ENCODE measurements at places on chromosomes 11 and 22. TPM values are rescaled to one million over a fixed set of nuclear protein-coding genes. Genes with fewer than 3 reads are reported as not detected.
A peak's percentile ranks its signal among the peaks of the same experiment; 100 is the strongest.

Gene LIF
- total RNA-seq: 1.5 TPM

Gene ALX4
- total RNA-seq: 2.5 TPM

Gene FBLN1
- total RNA-seq: 388 TPM

Gene OR52I1
- not detected for total RNA-seq

Gene OR5D14
- total RNA-seq: not detected

DNA sequence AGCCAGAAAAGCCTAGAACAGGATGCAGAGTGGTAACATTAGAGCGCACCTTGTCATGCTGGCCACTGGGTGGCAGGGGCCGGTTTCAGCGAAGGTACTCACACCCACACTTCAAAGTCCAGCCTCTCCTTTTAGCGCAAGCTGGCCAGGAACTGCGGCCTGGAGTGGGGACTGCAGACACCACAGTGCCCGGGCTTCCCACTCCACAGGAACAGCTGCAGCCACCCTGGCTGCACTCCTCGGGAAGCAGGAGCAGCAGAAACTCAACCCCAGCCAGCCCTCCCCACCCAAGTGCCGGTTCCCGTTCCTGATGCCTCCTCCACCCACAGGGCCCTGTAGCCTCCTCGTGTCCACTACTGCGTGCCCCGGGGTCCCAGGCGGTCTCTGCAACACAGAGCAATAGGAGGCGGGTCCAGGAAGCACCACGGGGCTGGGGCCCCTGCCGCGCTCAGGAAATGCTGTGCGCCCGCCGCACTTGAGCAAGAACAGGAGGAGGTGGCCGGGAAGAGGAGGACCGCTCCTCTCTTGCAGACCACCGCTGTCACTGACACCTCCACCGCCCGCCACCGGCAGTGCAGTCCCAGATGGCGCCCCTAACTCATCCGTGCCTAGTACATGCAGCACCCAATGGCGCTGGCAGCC, 2.2 kb downstream of the RFPL2 start:
- H3K27me3 ChIP-seq: no peaks in the 10 kb centered on the region
- no peaks in the 10 kb centered on the region for H3K4me1 ChIP-seq
- no peak for DNase-seq
- no peak overlapping the region for H3K27ac ChIP-seq
- H3K36me3 ChIP-seq: no peaks in the 10 kb centered on the region

- no peaks in the 10 kb centered on the region for H3K27me3 ChIP-seq
- H3K4me3 ChIP-seq: no peak overlapping the region
- peaks cover 15% of the 10 kb centered on the region for H3K4me1 ChIP-seq
- DNase-seq: peak; percentile 90
- H3K36me3 ChIP-seq: no peaks in the 10 kb centered on the region
Measured at GRCh38 chr22:35638410-35638809, 9.8 kb upstream of the APOL6 start.

GRCh38 chr11:69115586-69116560, 39.9 kb upstream of the SMIM38 start:
- no peak overlapping the region for H3K4me3 ChIP-seq
- no peaks in the 10 kb centered on the region for H3K27me3 ChIP-seq
- H3K36me3 ChIP-seq: no peaks in the 10 kb centered on the region
- no peaks in the 10 kb centered on the region for H3K4me1 ChIP-seq
- H3K27ac ChIP-seq: no peak overlapping the region

GRCh38 chr11:121198491-121198890, 94.1 kb upstream of the SC5D start:
- H3K4me1 ChIP-seq: no peaks in the 10 kb centered on the region
- no peak overlapping the region for H3K4me3 ChIP-seq
- no peaks in the 10 kb centered on the region for H3K36me3 ChIP-seq
- no peak overlapping the region for H3K27ac ChIP-seq
- DNase-seq: no peak

DNA sequence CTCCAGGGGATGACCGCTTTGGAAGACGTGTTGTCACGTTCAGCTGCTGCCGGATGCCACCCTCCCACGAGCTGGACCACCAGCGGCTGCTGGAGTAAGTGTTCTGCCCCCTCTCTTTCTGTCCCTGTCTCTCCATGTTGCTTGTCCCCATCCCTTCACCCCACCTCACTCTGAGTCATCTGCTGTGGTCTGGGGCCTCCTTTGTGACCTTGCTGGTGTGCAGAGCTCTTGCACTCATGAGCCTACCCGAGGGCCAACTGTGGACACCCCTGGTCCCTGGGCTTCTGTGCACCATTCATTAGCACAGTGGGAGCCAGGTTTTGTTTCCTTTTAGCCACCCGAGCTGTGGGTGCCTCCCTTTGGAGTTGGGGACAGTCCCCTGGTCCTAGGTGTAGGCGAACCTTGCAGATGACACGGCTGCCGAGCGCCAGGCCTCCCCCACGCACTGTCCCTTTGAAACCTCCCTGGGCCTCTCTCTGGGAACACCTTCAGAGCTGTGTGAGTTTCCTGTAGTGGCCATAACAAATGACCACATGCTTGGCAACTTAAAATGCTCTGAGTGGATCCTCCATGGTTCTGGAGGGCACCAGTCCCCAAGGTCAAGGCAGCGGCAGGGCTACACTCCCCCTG, 49.8 kb downstream of the ARHGAP8 start:
- no peaks in the 10 kb centered on the region for H3K36me3 ChIP-seq
- no peak overlapping the region for H3K4me3 ChIP-seq
- no peaks in the 10 kb centered on the region for H3K4me1 ChIP-seq
- no peak overlapping the region for H3K27ac ChIP-seq
- H3K27me3 ChIP-seq: no peaks in the 10 kb centered on the region

GRCh38 chr11:69975822-69976221, 102.3 kb upstream of the ANO1 start:
- H3K36me3 ChIP-seq: no peaks in the 10 kb centered on the region
- no peak overlapping the region for H3K4me3 ChIP-seq
- H3K27ac ChIP-seq: no peak overlapping the region
- H3K27me3 ChIP-seq: no peaks in the 10 kb centered on the region

DNA sequence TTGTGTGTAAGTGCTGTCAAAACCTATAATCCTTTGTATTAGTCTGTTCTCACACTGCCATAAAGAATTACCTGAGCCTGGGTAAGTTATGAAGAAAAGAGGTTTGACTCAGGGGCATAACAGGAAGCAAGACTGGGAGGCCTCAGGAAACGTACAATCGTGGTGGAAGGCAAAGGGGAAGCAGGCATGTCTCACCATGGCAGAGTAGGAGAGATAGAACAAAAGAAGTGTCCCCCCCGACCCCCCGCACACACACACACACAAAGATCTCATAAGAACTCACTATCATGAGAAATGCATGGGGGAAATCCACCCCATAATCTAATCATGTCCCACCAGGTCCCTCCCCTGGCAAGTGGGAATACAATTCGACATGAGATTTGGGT, 2.3 kb upstream of the USP28 start:
- no peaks in the 10 kb centered on the region for H3K36me3 ChIP-seq
- H3K4me3 ChIP-seq: no peak overlapping the region
- no peak for DNase-seq
- H3K27me3 ChIP-seq: no peaks in the 10 kb centered on the region
- H3K27ac ChIP-seq: no peak overlapping the region

DNA sequence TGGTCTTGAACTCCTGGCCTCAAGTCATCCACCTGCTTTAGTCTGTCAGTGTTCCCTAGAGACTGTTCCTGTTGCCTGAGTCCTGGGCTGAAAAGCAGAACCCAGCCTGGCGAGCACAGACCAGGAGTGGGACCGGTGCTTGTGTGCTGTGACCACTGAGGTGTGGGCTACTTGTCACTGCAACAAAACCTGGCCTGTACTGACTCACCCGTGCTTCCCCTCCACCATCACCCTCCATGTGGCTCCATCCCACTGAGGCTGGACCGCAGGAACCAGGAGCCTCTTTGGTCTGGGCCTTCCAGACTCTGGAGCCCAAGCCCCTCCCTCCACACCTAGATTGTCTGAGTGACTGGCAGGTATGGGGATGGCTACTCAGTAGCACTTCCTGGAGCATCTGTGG, 8.6 kb downstream of the MCAT start:
- no peak overlapping the region for H3K27ac ChIP-seq
- no peaks in the 10 kb centered on the region for H3K36me3 ChIP-seq
- DNase-seq: no peak
- H3K27me3 ChIP-seq: no peaks in the 10 kb centered on the region
- no peak overlapping the region for H3K4me3 ChIP-seq
- no peaks in the 10 kb centered on the region for H3K4me1 ChIP-seq

DNA sequence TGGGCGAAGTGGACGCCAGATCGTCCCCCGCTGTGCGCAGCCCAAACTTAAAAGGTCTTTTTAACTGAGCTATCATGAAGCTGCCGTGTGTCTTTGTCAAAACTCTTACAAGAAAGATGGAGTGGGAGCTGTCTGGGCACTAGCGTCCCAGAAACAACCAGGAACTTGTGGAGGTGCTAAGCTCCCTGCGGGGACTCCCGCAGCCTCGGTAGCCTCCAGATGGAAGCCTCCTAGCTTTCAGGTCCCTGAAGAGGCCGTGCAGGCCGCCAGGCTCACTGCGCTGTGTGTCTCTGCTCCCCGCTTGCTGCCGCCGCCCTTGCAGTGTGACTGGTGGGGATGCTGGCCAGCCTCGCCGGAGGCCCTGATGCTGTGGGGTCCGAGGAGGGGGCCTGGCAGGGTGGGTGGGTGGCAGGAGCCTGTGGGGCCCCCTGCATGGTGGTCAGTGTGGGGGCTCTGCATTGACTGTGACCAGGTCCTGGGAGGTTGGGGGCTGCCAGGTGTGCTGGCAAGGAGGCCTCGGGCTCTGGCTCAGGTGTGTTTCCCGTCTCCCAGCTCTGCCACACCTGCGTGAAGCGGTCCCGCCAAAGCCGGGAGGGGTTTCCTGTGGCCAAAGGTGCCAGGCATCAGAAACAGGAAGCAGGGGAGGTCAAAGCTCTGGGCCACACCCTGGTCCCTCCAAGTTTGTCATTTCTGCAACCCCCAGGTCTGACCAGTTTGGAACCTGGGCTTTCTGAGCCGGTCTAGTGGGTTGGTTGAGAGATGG, 1.2 kb downstream of the TRABD start:
- no peaks in the 10 kb centered on the region for H3K4me1 ChIP-seq
- H3K27me3 ChIP-seq: no peaks in the 10 kb centered on the region
- peak overlapping the region; percentile 47 for H3K27ac ChIP-seq
- peak overlapping the region; percentile 85 for H3K4me3 ChIP-seq

GRCh38 chr11:120383518-120384155, 47.4 kb downstream of the ARHGEF12 start:
- DNase-seq: no peak
- H3K4me1 ChIP-seq: peaks cover 7% of the 10 kb centered on the region

- no peak for DNase-seq
- H3K36me3 ChIP-seq: no peaks in the 10 kb centered on the region
- peak overlapping the region; percentile 94 for H3K27ac ChIP-seq
- H3K4me3 ChIP-seq: peak overlapping the region; percentile 56
- H3K27me3 ChIP-seq: no peaks in the 10 kb centered on the region
- H3K4me1 ChIP-seq: peaks cover 6% of the 10 kb centered on the region
Measured at GRCh38 chr11:76236092-76236999, 30.0 kb upstream of the WNT11 start.

DNA sequence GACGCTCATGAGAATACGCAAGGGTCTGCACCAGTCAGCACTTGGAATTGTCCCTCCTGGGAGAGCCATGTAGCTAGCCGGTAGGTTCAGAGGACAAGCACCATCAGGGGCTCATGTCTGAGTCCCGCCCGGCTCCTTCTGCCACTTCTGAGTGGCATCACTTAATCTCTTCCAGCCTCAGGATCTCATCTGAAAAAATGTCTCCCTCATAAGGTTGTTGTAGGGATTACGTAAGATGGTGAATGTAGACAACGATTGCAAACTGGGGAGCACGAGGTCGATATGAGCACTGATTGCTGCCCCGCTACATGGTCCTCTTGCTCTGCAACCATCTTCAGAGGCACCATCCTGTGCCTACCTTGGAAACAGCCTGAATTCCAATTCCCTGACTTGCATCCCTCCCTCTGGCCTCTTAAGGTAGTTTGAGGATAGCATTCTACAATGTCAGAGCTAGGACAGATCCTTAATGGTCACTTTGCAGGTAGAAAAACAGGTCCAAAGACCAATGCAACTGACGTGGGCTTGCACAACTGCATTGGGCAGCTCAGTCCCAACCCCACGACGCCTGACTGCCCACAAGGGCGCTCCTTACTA, 115.8 kb upstream of the TMEM45B start:
- H3K27me3 ChIP-seq: no peaks in the 10 kb centered on the region
- no peaks in the 10 kb centered on the region for H3K36me3 ChIP-seq
- no peak for DNase-seq
- H3K4me1 ChIP-seq: no peaks in the 10 kb centered on the region
- no peak overlapping the region for H3K4me3 ChIP-seq
- H3K27ac ChIP-seq: no peak overlapping the region

- DNase-seq: no peak
- H3K4me1 ChIP-seq: no peaks in the 10 kb centered on the region
- H3K27ac ChIP-seq: no peak overlapping the region
- no peaks in the 10 kb centered on the region for H3K36me3 ChIP-seq
Measured at GRCh38 chr11:74519710-74520109, 26.2 kb upstream of the LIPT2 start.

GRCh38 chr22:31138126-31138525, 2.2 kb downstream of the PLA2G3 start:
- H3K27me3 ChIP-seq: no peaks in the 10 kb centered on the region
- H3K4me3 ChIP-seq: no peak overlapping the region
- H3K36me3 ChIP-seq: no peaks in the 10 kb centered on the region
- no peaks in the 10 kb centered on the region for H3K4me1 ChIP-seq
- DNase-seq: no peak

DNA sequence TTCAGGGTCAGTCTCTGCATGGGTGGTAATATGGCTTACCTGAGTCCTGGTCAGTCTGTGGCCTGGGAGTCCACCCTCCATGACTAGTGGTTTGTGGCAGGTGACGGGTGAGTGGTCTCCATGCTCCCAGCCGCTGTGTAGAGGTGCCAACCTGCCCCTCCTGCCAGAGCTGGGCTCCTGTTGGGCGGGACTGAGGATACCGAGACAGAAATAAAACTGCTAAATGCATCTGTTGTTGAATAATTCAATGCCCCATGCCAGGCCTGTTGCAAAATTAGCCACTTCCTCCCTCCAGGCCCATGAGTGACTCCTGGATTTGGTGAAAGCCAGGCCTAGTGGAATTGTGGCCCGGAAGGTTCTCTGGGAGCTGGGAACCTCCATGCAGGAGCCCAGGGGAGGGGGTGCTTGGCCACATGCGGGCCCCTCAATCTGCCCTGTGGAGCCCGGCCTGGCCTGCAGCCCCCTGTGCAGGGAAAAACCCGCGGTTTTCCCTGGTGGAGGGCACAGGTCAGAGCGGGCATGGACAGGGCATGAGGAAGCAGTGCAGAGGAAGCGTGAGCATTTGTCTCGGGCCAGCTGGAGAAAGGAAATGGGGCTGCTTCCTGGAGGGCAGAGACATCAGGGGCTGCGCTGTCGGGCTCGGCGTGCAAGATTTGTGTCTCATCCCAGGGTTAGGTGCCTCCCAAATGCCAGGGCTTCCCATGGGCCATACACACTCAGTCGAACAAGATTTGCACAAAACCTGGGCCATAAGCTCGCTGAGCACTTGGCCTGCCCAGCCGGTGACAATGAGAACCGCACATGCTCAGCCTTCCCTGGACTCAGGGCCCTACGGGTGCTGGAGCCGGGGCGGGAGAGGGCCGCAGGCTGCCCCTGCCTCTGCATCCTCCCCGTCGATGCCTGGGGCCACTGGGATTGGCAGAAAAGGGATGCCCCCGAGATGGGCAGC, 66.9 kb downstream of the KCNQ1 start:
- H3K27me3 ChIP-seq: no peaks in the 10 kb centered on the region
- no peaks in the 10 kb centered on the region for H3K4me1 ChIP-seq
- peak; percentile 11 for DNase-seq
- no peak overlapping the region for H3K27ac ChIP-seq
- no peaks in the 10 kb centered on the region for H3K36me3 ChIP-seq

Measured in uterus (tissue), 4 donors.